ENCODE measurements at places on chromosomes 5 and 9. TPM values are rescaled to one million over a fixed set of nuclear protein-coding genes. Genes with fewer than 3 reads are reported as not detected.

- H3K27ac ChIP-seq = no peak overlapping the region
- no peaks in the 10 kb centered on the region for H3K36me3 ChIP-seq
- no peaks in the 10 kb centered on the region for H3K4me1 ChIP-seq
- H3K4me3 ChIP-seq = no peak overlapping the region
These were observed 34.0 kb upstream of the CTNNAL1 start for GRCh38 chr9:109047259-109047658.

DNA sequence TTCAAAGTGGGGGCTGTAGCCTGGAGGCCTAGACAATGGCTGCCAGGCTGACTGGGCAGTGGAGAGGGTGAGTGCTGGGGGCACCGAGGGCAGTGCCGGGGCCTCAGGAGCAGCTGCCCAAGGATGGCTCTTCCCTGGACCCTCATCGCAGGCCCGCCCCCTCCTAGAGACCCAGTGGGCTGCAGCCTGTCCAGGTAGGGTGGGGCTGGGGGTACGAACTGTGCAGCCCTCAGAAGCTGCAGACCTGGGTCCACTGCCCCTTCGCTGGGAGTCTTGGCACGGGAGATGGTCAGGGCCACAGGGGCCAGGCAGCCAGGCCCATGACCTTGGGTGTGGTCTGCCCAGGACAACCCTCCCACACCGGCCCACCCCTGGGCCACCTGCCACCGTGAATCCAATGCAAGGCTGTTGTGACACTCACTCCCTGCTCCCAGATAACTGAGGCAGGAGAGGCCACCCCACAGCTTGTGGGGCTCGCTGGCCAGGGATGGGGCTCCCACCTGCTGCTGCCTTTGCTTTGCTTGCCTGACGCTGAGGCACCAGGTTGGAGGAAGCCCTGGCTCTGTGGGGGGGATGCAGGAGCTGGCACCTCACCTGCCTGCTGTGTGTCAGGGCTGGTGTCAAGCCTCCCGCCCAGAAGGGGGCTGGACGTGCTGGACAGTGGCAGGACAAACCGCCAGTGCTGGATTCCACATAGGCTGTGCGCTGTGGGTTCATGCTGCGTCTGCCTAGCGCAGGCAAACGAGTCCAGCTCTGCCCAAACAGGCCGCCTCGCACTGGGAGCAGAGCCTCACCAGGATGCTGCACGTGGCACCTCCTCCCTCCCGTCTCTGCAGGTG, 23.1 kb upstream of the SLC9A3 start:
- H3K36me3 ChIP-seq = no peaks in the 10 kb centered on the region
- H3K27ac ChIP-seq = no peak overlapping the region
- H3K4me1 ChIP-seq = no peaks in the 10 kb centered on the region
- H3K27me3 ChIP-seq = no peaks in the 10 kb centered on the region
- DNase-seq = peak; percentile 0

DNA sequence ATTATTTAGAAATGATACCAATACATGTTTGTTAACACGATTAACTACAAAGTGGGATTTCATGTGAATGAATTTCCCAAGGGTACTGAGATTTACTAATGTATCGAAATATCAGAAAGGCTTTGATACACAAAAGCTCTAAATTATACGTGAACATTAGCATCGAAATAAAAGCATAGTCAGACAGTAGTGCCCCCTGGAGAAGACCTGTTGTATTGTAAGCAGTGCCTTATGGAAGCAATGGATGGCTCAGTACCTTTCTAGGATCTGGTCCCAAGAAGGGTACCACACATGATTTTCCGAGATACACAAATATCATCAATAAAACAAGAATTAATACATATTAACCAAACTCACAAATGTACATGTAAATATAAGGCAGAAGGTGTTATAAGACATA, 153.8 kb downstream of the CDH12 start:
- no peak overlapping the region for H3K4me3 ChIP-seq
- no peaks in the 10 kb centered on the region for H3K4me1 ChIP-seq
- no peak overlapping the region for H3K27ac ChIP-seq
- H3K27me3 ChIP-seq = no peaks in the 10 kb centered on the region

GRCh38 chr5:28926422-28926821, 1888.0 kb upstream of the CDH9 start:
- H3K36me3 ChIP-seq = no peaks in the 10 kb centered on the region
- no peak for DNase-seq
- H3K27me3 ChIP-seq = no peaks in the 10 kb centered on the region
- no peak overlapping the region for H3K4me3 ChIP-seq
- H3K4me1 ChIP-seq = no peaks in the 10 kb centered on the region

- no peaks in the 10 kb centered on the region for H3K27me3 ChIP-seq
- H3K36me3 ChIP-seq = no peaks in the 10 kb centered on the region
- H3K4me3 ChIP-seq = peak overlapping the region; percentile 88
- H3K4me1 ChIP-seq = peaks cover 39% of the 10 kb centered on the region
- no peak for DNase-seq
- H3K27ac ChIP-seq = peak overlapping the region; percentile 80
These were observed 579 bp downstream of the SLC12A7 start for GRCh38 chr5:1111241-1111726.

DNA sequence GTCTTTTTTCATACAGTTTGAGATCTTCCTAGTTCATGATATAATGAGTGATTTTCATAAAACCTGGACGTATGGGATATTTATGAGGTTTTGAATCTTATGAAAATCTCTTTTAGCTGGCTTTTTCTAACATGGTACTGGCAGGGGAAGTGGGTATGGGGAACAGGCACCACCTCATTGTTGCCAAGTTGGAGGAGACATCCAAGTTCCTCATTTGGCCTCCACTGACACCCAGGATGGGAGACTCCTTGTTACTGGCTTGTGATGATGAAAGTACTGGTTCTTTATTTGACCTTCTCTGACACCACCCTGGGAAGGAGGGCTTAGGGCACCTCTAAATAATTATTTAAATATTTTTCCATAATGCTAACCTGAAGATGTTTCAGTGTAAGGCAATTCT, 4.0 kb upstream of the TNPO1 start:
- no peak for DNase-seq
- no peaks in the 10 kb centered on the region for H3K36me3 ChIP-seq
- no peak overlapping the region for H3K4me3 ChIP-seq
- no peak overlapping the region for H3K27ac ChIP-seq
- H3K27me3 ChIP-seq = no peaks in the 10 kb centered on the region

GRCh38 chr5:151781201-151781600, 9.4 kb downstream of the G3BP1 start:
- DNase-seq = no peak
- no peak overlapping the region for H3K4me3 ChIP-seq
- H3K36me3 ChIP-seq = no peaks in the 10 kb centered on the region
- H3K27ac ChIP-seq = no peak overlapping the region

DNA sequence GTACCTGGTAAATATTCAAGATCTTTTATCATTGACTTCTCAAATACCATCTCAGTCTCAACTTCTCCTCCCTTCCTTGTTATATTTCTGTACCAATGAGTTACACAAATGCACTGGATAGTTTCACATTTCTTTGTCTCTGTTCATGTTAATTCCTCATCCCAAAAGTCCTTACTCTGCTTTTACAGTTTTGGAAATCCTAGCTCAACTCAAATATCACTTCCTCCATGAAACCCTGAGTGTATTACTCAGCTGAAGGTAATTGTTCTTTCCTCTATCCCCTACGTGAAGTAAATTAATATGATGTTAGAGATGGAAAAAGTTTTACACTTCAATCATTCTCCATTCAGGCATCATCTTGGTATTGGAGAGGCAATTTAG, 241.5 kb downstream of the TLE4 start:
- H3K4me3 ChIP-seq = no peak overlapping the region
- no peaks in the 10 kb centered on the region for H3K27me3 ChIP-seq
- no peak for DNase-seq
- no peaks in the 10 kb centered on the region for H3K36me3 ChIP-seq

GRCh38 chr5:10740384-10740783, 20.6 kb downstream of the DAP start:
- H3K4me3 ChIP-seq = no peak overlapping the region
- no peaks in the 10 kb centered on the region for H3K27me3 ChIP-seq
- peaks cover 4% of the 10 kb centered on the region for H3K36me3 ChIP-seq
- no peak for DNase-seq

GRCh38 chr5:96455789-96456188, 22.7 kb upstream of the PCSK1 start:
- H3K27ac ChIP-seq = no peak overlapping the region
- H3K36me3 ChIP-seq = no peaks in the 10 kb centered on the region
- DNase-seq = no peak
- H3K27me3 ChIP-seq = no peaks in the 10 kb centered on the region
- no peaks in the 10 kb centered on the region for H3K4me1 ChIP-seq
- H3K4me3 ChIP-seq = no peak overlapping the region

- H3K27me3 ChIP-seq = no peaks in the 10 kb centered on the region
- H3K4me3 ChIP-seq = no peak overlapping the region
- no peak for DNase-seq
- H3K36me3 ChIP-seq = no peaks in the 10 kb centered on the region
- H3K4me1 ChIP-seq = no peaks in the 10 kb centered on the region
These were observed 131.3 kb upstream of the ADRA1B start for GRCh38 chr5:159784993-159785392.

DNA sequence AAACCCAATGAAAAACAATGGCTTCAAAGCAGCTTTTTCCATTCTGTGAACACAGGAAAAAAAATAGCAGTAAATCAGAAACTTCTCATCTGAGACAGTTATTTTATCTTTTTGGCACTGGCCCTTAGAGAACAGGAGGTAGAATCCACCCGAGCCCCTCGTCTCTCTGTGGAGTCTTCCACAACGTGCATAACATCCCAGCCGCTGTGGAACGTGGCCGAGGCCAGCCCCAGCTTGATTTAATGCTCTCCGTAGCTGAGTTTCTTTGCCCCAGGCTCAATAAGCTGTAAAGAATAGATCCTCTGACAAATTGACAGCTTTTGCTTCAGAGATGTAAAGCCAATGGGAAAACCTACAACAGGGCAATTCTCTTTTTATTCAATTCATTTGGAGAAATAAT, 107.9 kb upstream of the DAP start:
- H3K4me3 ChIP-seq = no peak overlapping the region
- H3K4me1 ChIP-seq = no peaks in the 10 kb centered on the region
- no peaks in the 10 kb centered on the region for H3K27me3 ChIP-seq

- peaks cover 6% of the 10 kb centered on the region for H3K4me1 ChIP-seq
- no peak for DNase-seq
- H3K27me3 ChIP-seq = no peaks in the 10 kb centered on the region
- H3K4me3 ChIP-seq = no peak overlapping the region
- H3K36me3 ChIP-seq = no peaks in the 10 kb centered on the region
These were observed 103.2 kb downstream of the AK8 start for GRCh38 chr9:132774886-132775285.

DNA sequence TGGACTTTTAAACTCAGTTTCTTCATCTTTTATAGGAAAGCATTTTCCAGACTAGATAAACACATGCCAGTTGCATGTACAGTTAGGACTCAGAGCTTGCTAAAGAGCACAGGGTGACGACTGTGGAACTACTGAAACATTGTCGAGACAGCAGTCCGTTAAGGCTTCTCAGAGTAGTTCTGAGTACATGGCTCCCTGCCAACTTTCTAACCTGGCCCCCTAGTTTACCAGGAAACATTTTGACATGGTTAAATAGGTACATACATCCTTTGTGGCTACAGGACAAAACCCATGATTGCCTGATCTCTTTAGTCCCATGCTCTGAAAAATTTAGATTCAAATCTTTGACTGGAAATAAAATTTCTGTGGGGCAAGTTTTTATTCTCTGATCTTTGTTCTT, 129.7 kb downstream of the SLF1 start:
- H3K27ac ChIP-seq = no peak overlapping the region
- no peaks in the 10 kb centered on the region for H3K36me3 ChIP-seq
- no peak overlapping the region for H3K4me3 ChIP-seq
- H3K27me3 ChIP-seq = no peaks in the 10 kb centered on the region
- DNase-seq = no peak
- no peaks in the 10 kb centered on the region for H3K4me1 ChIP-seq

- no peak for DNase-seq
- H3K4me3 ChIP-seq = no peak overlapping the region
- H3K27me3 ChIP-seq = no peaks in the 10 kb centered on the region
- no peaks in the 10 kb centered on the region for H3K36me3 ChIP-seq
These were observed 125.1 kb downstream of the GAS1 start for GRCh38 chr9:86822006-86822801.

DNA sequence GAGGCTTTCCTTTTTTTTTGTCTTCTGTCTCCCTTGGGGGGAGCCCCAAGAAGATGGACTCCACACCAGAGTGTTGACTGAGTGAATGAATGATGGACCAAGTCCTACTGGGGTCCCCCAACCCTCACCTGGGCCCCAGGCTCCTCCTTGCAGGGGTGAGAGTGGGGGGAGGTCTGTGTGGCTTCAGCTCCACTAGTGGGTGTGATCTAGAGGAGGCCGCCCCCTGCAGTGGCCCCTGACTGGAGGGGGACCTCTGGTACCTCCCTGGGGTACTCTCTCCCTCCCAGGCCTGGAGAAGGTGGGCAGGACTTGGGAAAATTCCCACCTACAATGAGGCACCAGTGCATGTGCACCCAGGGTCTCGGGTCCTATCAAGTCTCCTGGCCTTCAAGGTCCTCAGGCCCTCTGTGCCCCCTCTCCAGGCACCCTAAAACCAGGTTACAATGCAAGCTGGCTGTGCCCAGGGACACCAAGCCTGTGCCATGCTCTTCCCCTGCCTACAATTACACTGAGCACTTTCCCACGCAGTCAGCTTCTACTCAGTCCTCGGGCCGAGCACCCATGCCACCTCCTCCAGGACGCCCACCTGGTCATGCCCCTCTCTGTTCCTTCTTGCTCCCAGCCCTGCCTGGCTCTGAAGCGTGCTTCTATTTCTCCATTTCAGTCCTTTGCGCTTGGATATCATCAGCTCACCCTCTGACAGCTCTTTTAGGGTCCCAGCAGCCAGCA, 117.2 kb upstream of the PHYKPL start:
- no peaks in the 10 kb centered on the region for H3K36me3 ChIP-seq
- H3K27ac ChIP-seq = no peak overlapping the region
- H3K4me1 ChIP-seq = no peaks in the 10 kb centered on the region
- DNase-seq = no peak

- H3K27ac ChIP-seq = no peak overlapping the region
- H3K27me3 ChIP-seq = no peaks in the 10 kb centered on the region
- H3K4me3 ChIP-seq = no peak overlapping the region
- peaks cover 3% of the 10 kb centered on the region for H3K36me3 ChIP-seq
- peaks cover 16% of the 10 kb centered on the region for H3K4me1 ChIP-seq
These were observed 17.1 kb downstream of the BRD3 start for GRCh38 chr9:134050726-134051125.

The IRX1 gene
- 3.4 TPM for polyA plus RNA-seq

The LCN1 gene
- polyA plus RNA-seq = not detected

The RASA1 gene
- polyA plus RNA-seq = 5.2 TPM

The PITX1 gene
- polyA plus RNA-seq = 0.15 TPM

The LMX1B gene
- 0.30 TPM for polyA plus RNA-seq

The PLCXD3 gene
- polyA plus RNA-seq = 3.0 TPM

The DMGDH gene
- polyA plus RNA-seq = 1.4 TPM
